ENCODE measurements at places on chromosomes 5 and 9. TPM values are rescaled to one million over a fixed set of nuclear protein-coding genes. Genes with fewer than 3 reads are reported as not detected.

- no peak for DNase-seq
Measured at GRCh38 chr9:127087836-127088235, 34.6 kb downstream of the ANGPTL2 start.

- DNase-seq = no peak
Measured at GRCh38 chr5:10459080-10460055, 17.7 kb downstream of the ROPN1L start.

- no peak for DNase-seq
Measured at GRCh38 chr5:1544294-1544961, 20.7 kb upstream of the LPCAT1 start.

Gene SCGB3A2
- not detected for total RNA-seq

DNA sequence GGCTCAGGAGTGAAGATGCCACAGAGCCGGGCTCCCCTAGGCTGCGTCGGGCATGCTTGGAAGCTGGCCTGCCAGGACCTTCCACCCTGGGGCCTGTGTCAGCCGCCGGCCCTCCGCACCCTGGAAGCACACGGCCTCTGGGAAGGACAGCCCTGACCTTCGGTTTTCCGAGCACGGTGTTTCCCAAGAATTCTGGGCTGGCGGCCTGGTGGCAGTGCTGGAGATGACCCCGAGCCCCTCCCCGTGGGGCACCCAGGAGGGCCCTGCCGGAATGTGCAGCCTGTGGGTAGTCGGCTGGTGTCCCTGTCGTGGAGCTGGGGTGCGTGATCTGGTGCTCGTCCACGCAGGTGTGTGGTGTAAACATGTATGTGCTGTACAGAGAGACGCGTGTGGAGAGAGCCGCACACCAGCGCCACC is 113.1 kb downstream of the RXRA start:
- no peak for DNase-seq

GRCh38 chr5:108311682-108312081 is 70.2 kb downstream of the FBXL17 start:
- no peak for DNase-seq
